HS-27A (cell line): ENCODE measurements at places on chromosomes 7 and 10.

GRCh38 chr7:116575853-116576252, 51.0 kb downstream of the CAV1 start:
- DNase-seq: no peak

GRCh38 chr7:134829380-134829986, 50.0 kb downstream of the CALD1 start:
- no peak for DNase-seq

DNA sequence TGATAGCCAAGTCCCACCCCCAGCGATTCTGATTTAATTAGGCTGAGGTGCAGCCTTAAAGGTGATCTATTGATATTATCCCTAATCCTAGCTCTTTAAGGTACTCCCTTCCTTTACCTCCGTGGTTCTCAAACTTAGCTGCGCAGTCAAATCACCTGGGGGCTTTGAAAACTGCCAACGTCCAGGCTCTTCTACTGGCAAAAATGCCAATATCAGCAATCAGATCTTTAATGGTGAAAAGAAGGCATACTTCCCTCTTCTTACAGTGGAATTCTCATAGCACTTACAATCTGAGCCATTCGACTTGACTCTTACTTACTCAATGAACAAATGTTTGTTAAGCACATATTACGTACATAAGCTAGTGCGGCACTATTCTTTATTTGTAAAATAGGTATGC, 704 bp upstream of the SLC35B4 start:
- DNase-seq: no peak

GRCh38 chr7:110839866-110840265, 251.1 kb upstream of the LRRN3 start:
- DNase-seq: no peak

DNA sequence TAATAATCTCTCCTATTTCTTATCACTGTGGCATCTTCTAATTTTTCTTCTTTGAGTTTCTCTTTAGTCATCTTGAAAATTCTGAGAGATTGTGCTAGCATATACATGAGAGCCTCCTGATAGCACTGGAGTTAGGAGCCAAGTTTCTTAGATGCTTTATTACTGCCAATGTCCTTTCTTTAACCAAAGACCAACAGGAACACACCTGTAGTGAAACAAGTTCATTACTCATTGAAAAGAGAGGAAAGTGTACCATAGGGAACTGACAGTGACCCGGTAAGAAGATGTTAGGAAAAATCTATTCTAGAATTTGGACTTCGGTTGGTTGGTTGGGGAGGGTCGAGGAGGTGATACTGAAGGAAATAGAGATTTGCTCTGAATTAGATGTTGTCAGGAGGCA, 27.1 kb upstream of the CD36 start:
- no peak for DNase-seq

- no peak for DNase-seq
Observed at GRCh38 chr7:24024276-24025068, 259.5 kb upstream of the NPY start.

DNA sequence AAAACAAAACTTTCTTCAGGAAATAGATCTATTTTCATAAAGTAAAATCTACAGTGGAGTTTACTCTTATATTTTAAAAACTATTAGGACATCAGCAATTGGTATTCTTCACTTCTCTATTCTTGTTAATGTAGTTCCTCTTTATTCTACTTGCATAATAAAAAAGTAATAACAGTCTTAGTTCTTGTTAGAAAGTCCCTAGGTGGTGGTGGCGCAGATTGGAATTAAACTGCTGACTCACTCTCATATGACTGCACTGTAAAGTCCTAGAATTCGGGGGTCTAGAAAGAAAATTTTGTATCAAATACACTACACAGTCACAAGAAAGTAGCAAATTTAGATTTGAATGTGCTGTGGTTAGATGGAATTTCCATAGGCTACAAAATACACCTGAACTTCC, 44.6 kb upstream of the TES start:
- DNase-seq: no peak

DNA sequence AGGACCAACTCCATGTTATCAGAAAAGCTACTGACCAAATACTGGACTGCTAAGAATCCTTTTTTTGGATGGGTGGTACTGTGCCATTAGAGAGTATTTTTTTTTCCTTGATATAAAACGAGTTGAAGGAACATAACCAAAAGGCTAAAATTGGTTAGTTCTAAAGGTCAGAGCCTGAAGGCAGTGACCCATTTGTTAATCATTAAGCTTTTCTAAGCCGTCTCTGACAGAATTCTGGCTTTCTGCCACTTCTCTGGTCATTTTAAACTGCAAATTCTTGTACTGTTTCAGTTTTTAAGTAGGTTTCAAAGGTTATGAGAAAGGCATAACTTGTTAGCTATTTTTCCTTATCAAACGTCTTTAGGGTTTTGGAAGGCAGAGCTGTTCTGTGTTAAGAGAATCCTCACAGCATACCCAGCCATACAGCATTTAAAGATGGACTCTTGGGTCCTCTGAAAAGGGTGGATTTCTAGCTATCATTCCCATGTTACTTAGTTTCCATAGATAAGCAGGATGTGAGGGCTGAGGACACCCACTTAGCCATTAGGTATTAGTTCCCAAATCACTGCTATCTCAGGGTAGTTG, 196.8 kb downstream of the RNLS start:
- no peak for DNase-seq

DNA sequence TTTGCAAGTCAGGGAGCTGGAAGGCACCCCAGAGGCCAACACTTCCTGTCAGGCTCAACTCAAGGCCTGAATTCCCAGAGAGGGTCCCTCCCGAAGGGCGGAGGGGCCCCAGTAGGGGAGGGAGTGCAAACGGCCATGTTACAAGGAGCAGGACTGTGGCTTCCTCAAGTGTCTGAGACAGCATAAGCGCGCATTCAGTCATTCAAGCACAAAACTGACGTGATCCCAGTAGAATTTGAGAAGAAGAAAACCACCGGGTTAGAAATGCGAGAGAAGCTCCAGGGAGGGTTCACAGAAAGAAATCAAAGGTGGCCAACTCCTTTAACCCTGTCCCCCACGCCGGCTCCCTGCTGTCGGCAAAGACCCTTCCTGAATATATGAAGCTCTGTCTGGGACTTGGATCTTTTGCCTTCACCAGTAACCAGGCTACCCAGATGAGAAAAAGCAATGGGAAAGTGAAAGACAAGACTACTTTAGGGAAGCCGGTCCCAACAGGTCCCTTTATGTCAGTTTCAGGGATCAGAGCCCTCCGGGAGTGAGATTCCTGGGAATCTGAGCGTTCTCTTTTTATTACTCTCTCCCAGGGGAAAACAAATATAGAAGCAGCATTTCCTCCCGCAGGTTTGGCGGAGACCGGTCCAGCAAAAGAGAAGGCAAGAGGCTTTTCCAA, 1.3 kb downstream of the AFAP1L2 start:
- no peak for DNase-seq

GRCh38 chr7:35825974-35826373, 25.1 kb downstream of the SEPTIN7 start:
- DNase-seq: no peak

- no peak for DNase-seq
Observed at GRCh38 chr10:125441151-125441550, 241.8 kb downstream of the TEX36 start.

DNA sequence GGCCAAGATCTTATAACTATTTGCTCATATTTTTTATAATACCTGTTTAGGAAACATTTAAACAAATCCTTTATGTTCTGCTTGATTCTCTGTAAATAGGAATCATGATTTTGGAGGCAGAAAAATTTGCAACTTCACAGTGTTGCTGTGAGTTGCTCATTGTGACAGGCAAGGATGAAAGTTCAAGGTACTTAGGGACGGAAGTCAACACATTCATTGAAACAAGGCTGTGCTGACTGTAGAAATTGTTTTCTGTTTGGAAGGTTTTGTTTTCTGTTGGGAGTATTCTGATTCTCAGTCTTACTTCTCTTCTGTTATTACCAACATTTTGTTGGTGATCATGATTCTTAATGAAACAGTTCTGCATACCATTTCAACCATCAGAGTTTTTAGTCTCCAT, 54.9 kb downstream of the FANK1 start:
- DNase-seq: no peak

DNA sequence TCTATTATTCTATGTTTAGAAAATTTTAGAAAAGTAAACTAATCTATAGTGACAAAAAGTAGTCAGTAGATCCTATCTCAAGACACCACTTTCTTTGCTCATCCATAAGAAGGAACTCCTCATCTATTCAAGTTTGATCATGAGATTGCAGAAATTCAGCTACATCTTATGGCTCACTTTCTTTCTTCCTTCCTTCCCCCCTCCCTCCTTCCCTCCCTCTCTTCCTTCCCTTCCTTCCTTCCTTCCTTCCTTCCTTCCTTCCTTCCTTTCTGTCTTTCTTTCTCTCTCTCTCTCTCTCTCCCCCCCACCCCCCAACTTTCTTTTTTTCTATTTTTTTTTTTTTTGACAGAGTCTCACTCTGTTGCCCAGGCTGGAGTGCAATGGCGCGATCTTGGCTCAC, 35.3 kb upstream of the SRPK2 start:
- no peak for DNase-seq

GRCh38 chr10:33155720-33156638, 178.5 kb downstream of the NRP1 start:
- peak; percentile 23 for DNase-seq

- DNase-seq: no peak
Observed at GRCh38 chr7:98088109-98088508, 18.6 kb upstream of the LMTK2 start.

- no peak for DNase-seq
Observed at GRCh38 chr7:127954357-127954748, 76.9 kb downstream of the LRRC4 start.

DNA sequence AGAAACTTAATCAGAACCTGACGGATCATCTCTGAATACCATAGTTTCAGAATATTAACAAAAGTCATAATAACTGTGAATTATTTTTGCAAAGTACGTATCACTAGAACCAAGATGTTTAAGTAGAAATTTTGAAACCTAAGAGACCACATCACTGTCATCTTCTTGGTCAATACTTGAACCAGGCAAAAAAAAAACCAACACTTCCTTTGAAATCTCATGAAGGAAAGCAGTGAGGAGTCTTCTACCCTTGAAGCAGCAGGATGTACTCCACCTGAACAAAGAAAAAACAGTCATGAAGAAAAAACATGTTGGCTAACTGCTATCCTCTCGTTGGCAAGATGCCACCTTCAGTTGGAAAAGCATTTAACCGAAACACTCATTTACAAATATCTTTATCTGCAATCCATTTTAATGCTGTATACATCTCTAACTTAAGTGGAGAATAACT, 82.4 kb downstream of the SRPK2 start:
- no peak for DNase-seq

GRCh38 chr7:861222-861621, 15.1 kb upstream of the GET4 start:
- DNase-seq: no peak

DNA sequence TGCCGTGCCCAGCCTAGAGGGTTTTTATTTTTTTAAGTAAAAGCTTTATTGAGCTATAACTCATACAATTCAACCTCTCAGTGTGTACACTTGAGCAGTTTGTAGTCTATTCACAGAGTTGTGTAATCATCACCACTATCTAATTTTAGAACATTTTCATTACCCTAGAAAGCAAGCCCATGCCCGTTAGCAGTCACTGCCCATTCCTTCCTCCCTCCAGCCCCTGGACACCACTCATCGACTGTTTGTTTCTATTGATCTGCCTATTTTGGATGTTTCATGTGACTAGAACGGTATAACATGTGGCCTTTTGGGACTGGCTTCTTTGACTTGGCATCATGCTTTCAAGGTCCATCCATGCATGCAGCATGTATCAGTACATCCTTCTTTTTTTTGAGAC, 25.7 kb upstream of the SEC61A2 start:
- DNase-seq: no peak
